ENCODE measurements at places on chromosomes 12 and 14.
A peak's percentile ranks its signal among the peaks of the same experiment; 100 is the strongest.

GRCh38 chr12:104565606-104566243, 109.0 kb downstream of the CHST11 start:
- DNase-seq, result no peak

DNA sequence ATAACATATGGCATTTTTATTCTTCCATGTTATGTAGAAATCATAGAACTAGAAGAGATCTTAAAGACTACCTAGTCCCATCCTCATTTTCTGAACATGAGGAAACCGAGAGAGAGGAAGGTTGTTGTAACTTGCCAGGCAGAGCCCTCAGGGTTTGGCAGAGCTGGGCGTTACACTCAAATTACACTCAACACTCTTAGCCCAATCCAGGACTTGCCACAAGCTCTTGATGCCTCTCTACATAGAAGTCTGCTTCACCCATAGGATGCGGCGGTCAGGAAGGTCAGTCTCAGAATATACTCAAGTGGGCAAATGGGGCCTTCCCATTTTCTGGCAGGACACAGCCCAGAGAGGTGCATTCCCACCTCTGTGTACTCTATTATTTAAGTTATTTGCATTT, 208.1 kb downstream of the ZFP36L1 start:
- no peak for DNase-seq

DNA sequence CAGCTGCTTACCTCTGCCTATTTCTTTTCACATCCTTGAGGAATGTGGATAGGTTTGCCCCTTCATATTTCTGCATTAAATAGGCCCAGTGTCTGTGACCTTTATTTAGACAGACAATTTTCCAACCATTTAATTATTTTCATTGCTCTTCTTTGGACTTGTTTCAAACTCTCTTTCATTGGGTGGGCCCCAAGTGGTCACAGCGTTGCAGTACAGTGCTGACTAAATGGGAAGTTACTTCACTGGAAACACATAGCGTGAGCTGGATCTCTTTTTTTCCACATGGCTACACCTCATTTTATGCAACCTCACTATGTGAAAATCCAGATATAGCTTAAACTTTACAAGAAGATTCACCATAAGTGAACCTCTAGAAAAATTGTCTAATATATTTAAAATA, 438.9 kb downstream of the ADAMTS20 start:
- DNase-seq, result no peak

DNA sequence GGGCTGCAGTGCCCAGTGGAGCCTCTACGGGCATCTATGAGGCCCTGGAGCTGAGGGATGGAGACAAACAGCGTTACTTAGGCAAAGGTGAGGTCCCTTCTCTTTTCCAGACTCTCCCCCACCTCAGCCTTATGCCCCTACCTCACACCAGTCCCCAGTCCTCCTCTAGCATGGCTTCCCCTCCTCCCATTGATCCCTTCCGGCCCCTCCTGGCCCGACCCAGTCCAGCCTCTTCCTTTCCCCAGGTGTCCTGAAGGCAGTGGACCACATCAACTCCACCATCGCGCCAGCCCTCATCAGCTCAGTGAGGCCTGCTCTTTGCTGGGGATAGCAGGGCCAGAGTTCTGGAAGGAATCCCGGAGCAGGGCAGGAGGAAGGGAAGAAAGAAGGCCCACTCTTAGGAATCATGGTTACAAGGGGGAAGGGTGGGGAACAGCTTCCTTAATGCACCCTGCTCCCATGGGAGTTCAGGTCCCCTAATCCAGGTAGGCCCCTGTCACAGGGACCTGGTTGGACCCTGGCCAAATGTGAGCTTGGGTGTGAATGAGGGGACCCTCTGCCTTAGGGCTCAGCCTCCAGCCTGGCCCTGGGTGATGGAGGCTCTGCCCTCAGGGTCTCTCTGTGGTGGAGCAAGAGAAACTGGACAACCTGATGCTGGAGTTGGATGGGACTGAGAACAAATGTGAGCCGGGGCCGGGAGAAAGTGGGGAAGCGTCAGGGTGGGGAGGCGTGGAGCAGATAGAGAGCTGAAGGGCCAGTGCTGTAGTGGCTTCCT, 2.2 kb downstream of the ENO2 start:
- DNase-seq, result no peak

- no peak for DNase-seq
Observed at GRCh38 chr12:92608151-92609091, 94.4 kb upstream of the PLEKHG7 start.

DNA sequence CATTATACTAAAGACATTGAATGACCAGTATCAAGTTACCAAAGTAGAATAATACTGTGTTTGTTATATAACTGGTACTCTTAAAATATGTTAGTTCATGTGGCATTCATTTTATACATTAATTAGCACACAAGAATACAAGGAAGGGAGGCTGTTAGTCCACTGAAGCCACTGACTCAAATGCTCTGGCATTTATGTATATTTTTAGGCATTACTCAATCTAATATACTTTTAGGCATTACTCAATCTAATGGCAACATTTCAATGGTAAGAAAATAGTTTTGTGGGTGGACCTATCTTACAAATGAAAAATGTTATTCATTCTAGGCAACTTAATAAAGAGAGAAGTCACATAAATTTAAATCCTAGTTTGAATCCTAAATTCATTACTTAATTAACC, 874.4 kb upstream of the USP15 start:
- no peak for DNase-seq

DNA sequence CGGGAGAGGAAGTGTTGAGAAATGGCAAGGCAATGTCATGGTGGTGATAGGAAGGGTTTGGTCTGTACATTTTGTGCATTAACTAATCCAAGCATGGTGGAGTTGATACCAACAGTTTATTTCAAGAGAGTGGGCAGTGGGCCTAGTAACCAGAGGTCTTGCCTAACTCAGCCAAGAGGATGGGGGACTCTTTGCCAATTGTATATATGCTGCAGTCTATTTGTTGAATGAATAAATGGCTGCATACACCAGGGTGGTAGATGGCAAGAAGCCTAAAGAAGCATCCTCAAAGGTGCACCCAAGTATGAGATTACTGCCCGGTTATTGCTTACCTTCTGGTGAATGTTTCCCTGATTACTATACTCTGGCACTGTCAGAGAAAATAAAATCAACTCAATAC, 295.9 kb downstream of the ITPR2 start:
- no peak for DNase-seq

DNA sequence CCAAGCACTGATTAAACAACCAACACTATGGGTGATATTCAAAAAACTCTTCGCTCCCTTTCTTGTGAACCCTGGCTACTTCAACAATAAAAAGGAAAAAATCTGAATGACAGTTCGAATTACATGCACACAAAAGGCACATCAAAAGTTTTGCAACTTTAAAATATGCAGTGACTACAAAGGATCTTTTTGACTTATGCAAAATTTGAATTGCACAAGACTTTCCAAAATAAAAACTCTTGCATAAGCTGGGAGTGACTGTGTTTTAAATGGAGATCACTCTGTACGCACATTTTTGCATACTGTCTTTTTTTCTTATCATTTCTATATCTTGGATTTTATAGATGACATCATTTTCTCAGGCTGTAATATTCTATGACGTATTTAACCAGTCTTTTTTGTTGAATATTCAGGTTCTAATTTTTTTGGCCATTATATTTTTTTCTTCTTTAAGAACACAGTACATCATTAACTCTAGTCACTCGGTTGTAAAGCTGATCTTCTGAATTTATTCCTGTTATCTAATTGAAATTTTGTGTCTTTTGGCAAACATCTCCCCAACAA, 667.6 kb upstream of the TBX3 start:
- no peak for DNase-seq

GRCh38 chr14:49585803-49586672, at the start of gene RPS29:
RPS29 (minus strand) TSS chr14:49586380; CDS start chr14:49586346, 34 bp downstream.
- DNase-seq, result peak; percentile 98

DNA sequence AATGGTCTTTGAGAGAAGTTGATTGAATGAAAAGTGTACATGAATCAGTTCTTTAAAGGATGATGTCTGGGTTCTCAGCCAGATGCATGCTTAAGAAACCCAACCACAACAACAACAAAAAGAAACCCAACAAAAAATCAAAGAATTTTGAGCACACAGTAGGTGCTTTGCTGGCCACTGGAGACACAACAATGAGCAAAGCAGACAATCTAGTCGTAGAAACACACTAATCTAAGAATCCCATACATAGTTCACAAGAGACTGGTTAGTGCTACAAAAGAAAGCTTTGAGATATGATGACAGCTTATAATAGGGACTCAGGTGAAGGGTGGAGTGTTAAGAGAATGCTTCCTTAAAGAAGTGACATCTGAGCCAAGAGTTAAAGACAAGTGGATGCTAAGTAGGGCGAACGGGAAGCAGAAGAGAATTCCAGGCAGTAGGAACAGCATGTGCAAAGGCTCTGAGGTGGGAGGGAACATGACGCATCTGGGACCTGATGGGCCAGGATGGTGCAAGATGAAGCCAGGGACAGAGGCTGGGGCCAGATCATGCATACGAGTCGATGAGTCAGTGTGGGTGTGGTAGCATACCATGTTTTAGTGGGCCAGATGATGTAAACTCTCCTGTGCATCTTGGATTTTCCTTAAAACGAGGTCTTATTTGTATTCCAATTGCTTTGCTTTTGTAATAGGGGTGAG, 4.6 kb upstream of the HIP1R start:
- no peak for DNase-seq

DNA sequence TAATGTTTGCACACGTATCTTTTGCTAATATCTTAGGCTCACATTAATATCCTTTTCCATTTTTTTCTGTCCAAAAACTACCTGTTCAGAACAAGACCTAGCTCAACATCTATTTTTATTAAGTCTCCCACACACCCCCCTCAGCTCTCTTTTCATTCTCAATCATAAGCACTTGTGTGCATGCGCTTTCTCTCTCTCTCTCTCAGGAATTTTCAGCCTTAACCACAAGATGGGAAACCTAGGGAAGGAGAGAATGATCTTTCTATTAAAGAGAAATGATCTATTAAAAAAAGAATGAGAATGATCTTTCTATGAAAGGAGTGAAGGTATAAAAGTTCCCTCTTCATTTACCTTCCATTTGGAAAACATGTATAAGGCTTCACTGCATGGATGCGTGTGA, 39.7 kb upstream of the AP4S1 start:
- no peak for DNase-seq

DNA sequence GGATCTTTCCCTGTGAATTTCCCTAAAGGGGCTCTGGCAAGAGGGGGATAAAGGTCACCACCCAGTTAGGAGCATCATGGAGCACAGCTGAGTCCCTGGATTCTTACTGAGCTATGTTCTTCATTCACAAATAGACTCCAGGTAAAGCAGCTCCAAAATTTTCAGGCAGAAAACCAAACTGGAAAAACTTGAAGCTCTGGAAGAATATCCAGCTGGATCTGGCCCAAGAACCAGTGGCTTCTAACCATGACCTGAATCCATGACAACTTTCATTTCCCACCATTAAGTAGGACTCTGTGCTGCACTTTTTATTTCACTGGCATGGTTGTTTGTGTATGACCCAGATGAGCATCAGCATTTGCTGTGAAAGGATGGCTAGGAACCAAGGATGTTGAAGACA, 180.4 kb upstream of the FKBP4 start:
- no peak for DNase-seq

DNA sequence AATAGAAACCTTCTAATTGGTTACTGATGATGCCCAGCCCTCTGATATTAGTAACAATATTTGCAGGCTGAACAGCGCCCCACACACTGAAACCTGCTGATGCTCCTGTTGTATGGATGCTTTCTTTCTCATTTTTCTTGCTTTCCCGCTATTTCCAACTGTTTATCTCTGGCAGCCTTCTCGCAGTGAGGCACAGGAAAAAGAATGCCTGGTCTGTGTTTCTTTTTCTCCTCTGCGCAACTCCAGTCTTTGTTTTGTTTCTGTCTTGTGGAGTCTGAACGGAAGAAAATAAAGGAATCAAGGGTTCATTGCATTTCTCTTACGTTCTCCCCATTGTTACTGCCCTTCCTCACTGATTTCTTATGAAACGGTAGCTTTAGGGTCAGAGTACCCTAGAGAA, 451.2 kb downstream of the EGLN3 start:
- DNase-seq, result no peak

GRCh38 chr12:29990971-29991370, 207.2 kb upstream of the TMTC1 start:
- DNase-seq, result no peak

GRCh38 chr12:129195081-129195480, 341.8 kb downstream of the GLT1D1 start:
- DNase-seq, result no peak

DNA sequence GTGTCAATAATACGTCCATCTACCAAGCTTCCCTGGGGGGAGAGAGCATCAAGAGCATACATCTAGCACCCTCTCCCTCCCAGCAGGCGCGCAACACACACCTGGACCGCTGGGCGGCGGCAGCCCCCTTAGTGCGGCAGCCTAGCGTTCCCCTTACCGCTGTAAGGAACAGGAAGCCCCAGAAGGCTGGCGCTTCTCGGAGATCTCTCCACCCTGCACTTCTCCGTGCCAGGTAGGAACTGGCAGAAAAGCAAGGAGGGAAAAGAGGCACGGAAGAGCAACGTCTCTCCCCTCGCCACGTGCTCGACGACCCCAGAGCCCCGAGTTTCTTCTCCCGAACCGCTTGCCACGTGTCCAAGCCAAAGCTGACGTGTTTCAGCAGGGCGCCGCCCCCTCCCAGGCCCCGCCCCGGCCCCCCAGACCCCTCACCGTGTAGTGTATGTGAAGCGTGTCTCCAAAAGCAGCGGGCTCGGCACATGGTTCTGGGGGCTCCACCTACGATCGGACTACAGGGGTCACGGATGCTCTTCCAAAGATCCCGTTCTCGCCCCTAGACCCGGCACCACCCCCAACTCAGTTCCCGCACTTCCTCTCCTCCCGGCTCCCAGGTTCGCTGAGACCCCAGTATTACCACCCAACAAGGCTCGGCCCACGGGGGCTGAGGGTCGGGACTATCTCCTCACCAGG, 532 bp downstream of the FKBP11 start:
- peak; percentile 64 for DNase-seq

- DNase-seq, result no peak
Observed at GRCh38 chr12:57215668-57216013, 953 bp upstream of the NXPH4 start.

DNA sequence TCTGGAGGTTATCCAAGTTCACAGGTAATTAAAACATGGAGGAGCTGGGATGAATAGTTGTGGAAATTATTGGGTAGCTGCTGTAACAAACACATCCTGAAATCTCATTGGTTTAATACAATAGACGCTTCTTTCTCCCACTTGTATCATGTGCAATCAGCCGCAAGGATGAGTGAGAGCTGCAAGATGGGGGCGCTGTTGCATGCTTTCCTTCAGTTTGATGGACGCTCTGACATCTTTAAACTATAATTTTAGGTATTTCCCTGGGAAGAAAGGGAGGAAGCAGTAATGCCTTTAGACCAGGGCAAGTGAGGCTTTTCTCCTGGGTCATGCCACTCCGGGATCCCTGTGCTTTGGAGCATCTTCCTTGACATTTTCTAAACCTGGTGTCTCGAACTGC, 178.7 kb downstream of the PAWR start:
- DNase-seq, result peak; percentile 8

DNA sequence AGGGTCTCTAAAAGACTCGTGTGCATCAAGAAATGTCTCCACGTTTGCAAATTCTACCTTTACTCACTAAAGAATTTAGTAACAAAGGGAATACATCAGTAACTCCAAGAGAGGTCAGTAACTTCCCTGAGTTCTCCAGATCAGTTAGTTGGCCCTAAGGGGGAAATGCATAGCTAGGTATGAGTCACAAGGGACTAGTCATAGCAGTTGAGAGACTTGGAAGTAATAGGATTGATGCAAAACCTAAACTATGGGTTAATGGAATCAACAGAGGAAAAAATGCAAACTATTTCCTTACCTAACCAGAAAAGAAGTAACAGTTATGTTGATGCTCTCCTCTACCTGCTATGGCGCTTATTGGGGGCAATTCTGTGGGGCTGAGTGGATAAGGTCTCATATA, 148.8 kb upstream of the GARIN6 start:
- no peak for DNase-seq

- no peak for DNase-seq
Observed at GRCh38 chr12:38508246-38508645, 191.7 kb downstream of the ALG10B start.
